Cardiac muscle cell (in vitro differentiated cells and primary cell): ENCODE measurements at places on chromosomes 3 and 15. TPM values are rescaled to one million over a fixed set of nuclear protein-coding genes. Genes with fewer than 3 reads are reported as not detected.

The CDHR4 gene
- not detected in 2 replicates for total RNA-seq

The SLC2A2 gene
- total RNA-seq = not detected in 2 replicates

The PODXL2 gene
- total RNA-seq = 18.3 and 24.9 TPM in 2 replicates

The PIGX gene
- 21.7 and 61.3 TPM in 2 replicates for total RNA-seq

The IL5RA gene
- total RNA-seq = 0.07 TPM in 1 of 2 replicates, not detected in the other

The HDGFL3 gene
- 101 and 164 TPM in 2 replicates for total RNA-seq

The TRIM42 gene
- total RNA-seq = not detected in 2 replicates

The ACTC1 gene
- 1,687 and 2,394 TPM in 2 replicates for total RNA-seq

The MDFIC2 gene
- not detected in 2 replicates for total RNA-seq

GRCh38 chr3:58497097-58497496 lies 5.2 kb downstream of the KCTD6 start:
- DNase-seq = no peak
- no peak overlapping the region for H3K27ac ChIP-seq
- peaks cover 17% of the 10 kb centered on the region for H3K4me1 ChIP-seq
- H3K4me3 ChIP-seq = no peak overlapping the region
- H3K27me3 ChIP-seq = no peaks in the 10 kb centered on the region
- peaks cover 5% of the 10 kb centered on the region for H3K36me3 ChIP-seq

DNA sequence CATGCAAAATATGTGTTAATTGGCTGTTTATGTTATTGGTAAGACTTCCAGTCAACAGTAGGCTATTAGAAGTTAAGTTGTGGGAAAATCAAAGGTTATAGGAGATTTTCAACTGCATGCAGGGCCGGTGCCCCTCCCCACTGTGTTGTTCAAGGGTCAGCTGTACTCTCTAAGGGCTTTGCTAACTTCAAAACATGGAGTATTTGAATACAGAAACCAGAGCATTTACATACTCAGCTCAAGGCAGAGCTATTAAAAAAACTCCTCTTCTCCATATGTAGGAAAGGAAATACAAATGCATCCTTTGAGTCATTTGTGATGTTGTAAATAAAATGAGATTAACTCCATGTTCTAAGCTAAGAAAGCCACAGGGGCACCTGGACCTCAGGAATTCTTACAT lies 16.8 kb downstream of the IL17RB start:
- no peak overlapping the region for H3K27ac ChIP-seq
- no peaks in the 10 kb centered on the region for H3K4me1 ChIP-seq
- no peaks in the 10 kb centered on the region for H3K27me3 ChIP-seq
- H3K36me3 ChIP-seq = peaks cover 29% of the 10 kb centered on the region
- no peak overlapping the region for H3K4me3 ChIP-seq

- no peak overlapping the region for H3K4me3 ChIP-seq
- no peaks in the 10 kb centered on the region for H3K36me3 ChIP-seq
- DNase-seq = no peak
- no peaks in the 10 kb centered on the region for H3K27me3 ChIP-seq
- H3K27ac ChIP-seq = no peak overlapping the region
These were observed 56.7 kb upstream of the PRR23C start for GRCh38 chr3:139101396-139101795.

GRCh38 chr3:127053979-127054378 lies 71.1 kb downstream of the PLXNA1 start:
- H3K36me3 ChIP-seq = no peaks in the 10 kb centered on the region
- DNase-seq = no peak
- H3K27ac ChIP-seq = no peak overlapping the region
- no peak overlapping the region for H3K4me3 ChIP-seq

- DNase-seq = no peak
- no peaks in the 10 kb centered on the region for H3K27me3 ChIP-seq
- H3K36me3 ChIP-seq = no peaks in the 10 kb centered on the region
- H3K4me1 ChIP-seq = peaks cover 15% of the 10 kb centered on the region
- H3K27ac ChIP-seq = no peak overlapping the region
These were observed 13.3 kb upstream of the ALAS1 start for GRCh38 chr3:52184690-52185089.

GRCh38 chr3:94070341-94070911 lies 7.6 kb downstream of the NSUN3 start:
- no peak for DNase-seq
- no peaks in the 10 kb centered on the region for H3K27me3 ChIP-seq
- no peaks in the 10 kb centered on the region for H3K36me3 ChIP-seq
- H3K4me1 ChIP-seq = no peaks in the 10 kb centered on the region

DNA sequence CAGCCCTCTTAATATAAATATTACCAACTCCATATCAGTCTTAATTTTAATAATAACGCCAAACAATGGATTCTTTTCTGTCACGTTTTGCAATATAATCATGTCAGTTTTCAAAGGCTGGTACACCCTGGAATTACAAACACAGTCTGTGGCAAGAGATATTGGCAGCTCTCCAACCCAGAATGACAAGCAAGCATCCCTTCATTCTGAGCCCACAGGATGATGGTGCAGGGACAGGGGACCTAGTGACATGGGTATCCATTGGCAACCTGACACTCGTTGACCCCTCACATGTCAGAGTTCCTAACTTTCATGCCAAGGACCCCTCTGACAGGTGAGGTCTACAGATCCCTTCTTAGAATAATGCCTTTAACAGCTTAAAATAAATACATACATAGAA lies 154.5 kb upstream of the TSC22D2 start:
- no peak for DNase-seq
- no peak overlapping the region for H3K27ac ChIP-seq
- H3K4me3 ChIP-seq = no peak overlapping the region
- H3K36me3 ChIP-seq = no peaks in the 10 kb centered on the region
- H3K4me1 ChIP-seq = peaks cover 27% of the 10 kb centered on the region
- H3K27me3 ChIP-seq = no peaks in the 10 kb centered on the region

DNA sequence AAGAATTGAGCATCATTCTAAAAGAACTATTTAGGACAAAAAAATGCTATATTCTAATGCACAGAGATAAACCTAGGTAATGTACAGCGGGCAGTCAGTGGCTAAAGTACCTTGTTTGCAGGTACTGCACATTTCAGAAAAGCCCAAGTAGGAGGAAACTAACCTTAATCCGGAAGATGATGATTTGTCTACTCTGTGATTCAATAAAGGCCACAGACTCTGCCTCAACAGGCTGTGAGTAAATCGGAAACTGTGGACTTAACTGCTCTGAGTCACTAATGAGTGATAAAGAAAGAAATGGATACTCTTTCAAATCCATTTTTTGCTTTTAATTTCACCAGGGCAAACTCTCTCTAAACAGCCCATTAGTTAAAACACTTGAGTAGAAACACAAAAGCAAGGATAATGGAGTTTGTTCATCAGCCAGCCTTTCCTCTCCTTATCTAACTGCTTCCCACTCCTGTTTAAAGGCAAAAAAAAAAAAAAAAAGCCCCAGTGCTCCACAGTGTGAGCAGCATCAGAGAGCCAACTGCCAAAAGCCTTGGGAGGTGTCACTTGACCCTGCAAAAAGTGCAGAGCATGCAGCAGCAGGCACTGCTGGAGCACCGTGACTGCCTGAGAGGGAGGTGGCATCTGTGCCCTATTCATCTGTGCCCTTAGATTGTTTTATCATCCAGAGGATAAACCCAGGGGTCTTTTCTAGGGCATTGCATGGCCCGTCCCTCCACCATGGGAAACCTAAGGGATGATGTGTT lies 187.7 kb downstream of the SATB1 start:
- no peaks in the 10 kb centered on the region for H3K27me3 ChIP-seq
- H3K27ac ChIP-seq = no peak overlapping the region
- H3K4me1 ChIP-seq = peaks cover 23% of the 10 kb centered on the region
- H3K4me3 ChIP-seq = no peak overlapping the region
- peak; percentile 33 for DNase-seq

DNA sequence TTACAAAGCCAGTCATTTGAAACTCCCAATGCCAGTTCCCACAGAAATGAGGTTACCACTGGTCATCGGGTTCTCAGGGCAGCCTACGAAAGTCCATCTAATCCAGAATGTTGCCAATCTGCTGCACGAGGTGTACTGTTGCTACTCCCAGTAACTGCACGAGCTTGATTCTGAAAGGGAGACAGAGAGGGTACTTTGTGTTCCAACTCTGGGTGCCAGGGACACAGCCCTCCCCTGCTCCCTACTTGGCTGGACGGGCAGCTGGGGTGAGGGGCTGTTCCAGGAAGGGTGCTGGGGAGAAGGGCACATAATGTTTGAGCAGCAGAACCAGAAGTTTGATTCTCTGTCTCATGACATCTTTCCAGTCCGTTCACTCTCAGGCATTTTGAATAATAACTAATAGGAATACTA lies 27.1 kb upstream of the OSBPL11 start:
- no peak for DNase-seq
- no peaks in the 10 kb centered on the region for H3K27me3 ChIP-seq
- no peaks in the 10 kb centered on the region for H3K36me3 ChIP-seq
- no peaks in the 10 kb centered on the region for H3K4me1 ChIP-seq
- H3K4me3 ChIP-seq = no peak overlapping the region
- no peak overlapping the region for H3K27ac ChIP-seq

GRCh38 chr3:65351753-65352152 lies 664.0 kb upstream of the ADAMTS9 start:
- no peaks in the 10 kb centered on the region for H3K27me3 ChIP-seq
- H3K4me1 ChIP-seq = peaks cover 7% of the 10 kb centered on the region
- H3K4me3 ChIP-seq = no peak overlapping the region
- no peaks in the 10 kb centered on the region for H3K36me3 ChIP-seq
- H3K27ac ChIP-seq = no peak overlapping the region
- no peak for DNase-seq

- H3K27me3 ChIP-seq = no peaks in the 10 kb centered on the region
- no peak overlapping the region for H3K4me3 ChIP-seq
- H3K36me3 ChIP-seq = no peaks in the 10 kb centered on the region
- H3K27ac ChIP-seq = peak overlapping the region; percentile 85
- peaks cover 37% of the 10 kb centered on the region for H3K4me1 ChIP-seq
These were observed 16.0 kb downstream of the FBLN2 start for GRCh38 chr3:13564751-13565560.

DNA sequence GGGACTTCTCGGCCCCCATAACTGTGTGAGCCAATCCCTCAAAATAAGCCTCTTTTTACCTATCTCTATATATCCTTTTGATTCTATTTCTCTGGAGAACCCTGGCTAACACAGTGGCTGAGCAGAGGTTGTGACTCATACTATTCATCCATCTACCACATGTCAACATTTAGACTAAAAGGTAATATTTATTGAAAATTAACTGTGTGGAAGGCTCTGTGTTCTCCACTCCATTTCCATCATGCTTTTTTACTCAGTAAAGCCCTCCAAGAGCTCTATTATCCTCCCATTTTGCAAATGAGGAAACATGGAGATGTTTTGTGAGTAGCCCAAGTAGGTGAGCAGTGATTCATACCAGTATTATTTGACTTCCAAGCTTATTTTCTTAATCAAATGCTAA lies 217.9 kb upstream of the DCBLD2 start:
- no peak for DNase-seq
- H3K27ac ChIP-seq = no peak overlapping the region
- no peak overlapping the region for H3K4me3 ChIP-seq
- no peaks in the 10 kb centered on the region for H3K27me3 ChIP-seq
- H3K4me1 ChIP-seq = no peaks in the 10 kb centered on the region

DNA sequence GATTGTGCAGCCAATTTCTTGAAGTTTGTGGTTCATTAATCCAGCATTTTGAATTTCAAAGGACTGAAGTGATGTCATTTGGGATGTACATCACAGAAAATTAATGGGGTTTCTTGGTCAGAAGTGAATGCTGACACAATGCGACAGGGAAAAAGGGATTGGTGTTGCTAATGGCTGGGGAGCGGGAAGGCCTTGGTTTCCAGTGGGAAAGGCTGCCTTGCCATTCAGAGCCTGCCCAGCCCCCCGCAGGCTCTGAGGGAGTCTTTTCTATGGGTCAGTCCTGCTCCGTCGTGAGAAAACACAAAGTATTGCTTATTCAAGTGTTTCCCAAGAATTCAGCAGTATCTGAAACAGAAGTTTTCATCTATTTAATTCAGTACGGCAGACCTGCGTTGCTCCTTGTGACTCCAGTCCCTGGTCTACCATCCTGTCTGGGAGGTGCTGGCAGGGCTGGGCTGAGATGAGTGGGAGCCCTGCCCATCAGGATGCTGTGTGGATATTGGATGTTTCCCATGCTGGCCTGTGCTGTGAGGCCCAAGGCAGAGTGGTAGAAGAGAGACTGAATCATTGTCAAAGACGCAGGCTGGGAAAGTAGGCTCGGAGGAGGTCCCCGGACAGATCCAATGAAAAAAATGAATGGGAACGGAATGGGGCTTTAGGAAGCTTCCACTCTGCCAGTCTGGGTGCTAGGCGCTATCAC lies 111.2 kb upstream of the KLHL25 start:
- no peaks in the 10 kb centered on the region for H3K36me3 ChIP-seq
- H3K4me3 ChIP-seq = no peak overlapping the region
- no peaks in the 10 kb centered on the region for H3K27me3 ChIP-seq
- no peak for DNase-seq

- no peak overlapping the region for H3K27ac ChIP-seq
- H3K36me3 ChIP-seq = no peaks in the 10 kb centered on the region
- H3K4me1 ChIP-seq = peaks cover 4% of the 10 kb centered on the region
- DNase-seq = peak; percentile 13
- H3K4me3 ChIP-seq = no peak overlapping the region
These were observed 41.6 kb downstream of the TRANK1 start for GRCh38 chr3:36903119-36903882.
